T follicular helper cell (primary cell): ENCODE measurements at places on chromosomes 5 and 9.

GRCh38 chr9:68981789-68982188 lies 32.1 kb downstream of the PRKACG start:
- DNase-seq: no peak

GRCh38 chr9:28025186-28025585 lies 451.9 kb upstream of the C9orf72 start:
- no peak for DNase-seq

DNA sequence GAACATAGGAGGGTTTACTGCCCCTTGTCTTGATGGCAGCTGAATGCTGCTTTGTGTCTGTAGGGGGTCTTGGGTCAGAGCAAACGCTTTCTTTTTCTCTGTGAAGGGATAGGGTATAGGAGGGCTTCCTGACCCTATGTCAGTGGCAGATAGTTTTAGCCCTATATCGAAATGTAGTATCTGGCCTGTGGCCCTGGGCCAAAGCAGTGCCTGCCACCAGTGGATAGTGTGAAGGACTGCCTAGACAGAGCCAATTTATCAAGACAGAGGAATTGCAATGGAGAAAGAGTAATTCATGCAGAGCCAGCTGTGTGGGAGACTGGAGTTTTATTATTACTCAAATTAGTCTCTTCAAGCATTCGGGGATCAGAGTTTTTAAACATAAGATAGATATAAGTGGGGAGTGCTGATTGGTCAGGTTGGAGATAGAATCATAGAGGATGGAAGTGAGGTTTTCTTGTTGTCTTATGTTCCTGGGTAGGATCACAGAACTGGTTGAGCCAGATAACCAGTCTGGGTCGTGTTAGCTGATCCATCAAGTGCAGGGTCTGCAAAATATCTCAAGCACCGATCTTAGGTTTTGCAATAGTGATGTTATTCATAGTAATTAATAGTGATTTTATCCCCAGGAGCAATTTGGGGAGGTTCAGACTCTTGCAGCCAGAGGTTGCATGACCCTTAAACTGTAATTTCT lies 178.5 kb downstream of the GDNF start:
- DNase-seq: no peak

DNA sequence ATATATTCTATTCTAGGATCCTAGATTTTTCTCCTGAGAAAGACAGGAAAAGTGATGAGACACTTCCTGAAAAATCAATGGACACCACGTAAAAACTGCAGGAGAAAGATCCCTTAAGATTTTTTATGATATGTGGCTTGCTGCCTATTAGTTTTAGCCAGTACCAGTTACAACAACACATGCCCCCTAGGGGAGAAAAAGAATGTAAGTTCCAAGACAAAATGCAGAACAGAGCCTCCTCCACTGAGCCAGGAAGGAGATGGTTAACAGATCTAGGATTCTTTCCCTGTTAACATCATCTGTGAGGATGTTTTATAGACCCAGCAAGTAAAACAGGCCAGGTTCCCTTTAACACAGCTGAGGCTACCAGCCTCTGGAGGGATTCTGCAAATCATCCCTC lies 574.7 kb downstream of the TLE4 start:
- no peak for DNase-seq

DNA sequence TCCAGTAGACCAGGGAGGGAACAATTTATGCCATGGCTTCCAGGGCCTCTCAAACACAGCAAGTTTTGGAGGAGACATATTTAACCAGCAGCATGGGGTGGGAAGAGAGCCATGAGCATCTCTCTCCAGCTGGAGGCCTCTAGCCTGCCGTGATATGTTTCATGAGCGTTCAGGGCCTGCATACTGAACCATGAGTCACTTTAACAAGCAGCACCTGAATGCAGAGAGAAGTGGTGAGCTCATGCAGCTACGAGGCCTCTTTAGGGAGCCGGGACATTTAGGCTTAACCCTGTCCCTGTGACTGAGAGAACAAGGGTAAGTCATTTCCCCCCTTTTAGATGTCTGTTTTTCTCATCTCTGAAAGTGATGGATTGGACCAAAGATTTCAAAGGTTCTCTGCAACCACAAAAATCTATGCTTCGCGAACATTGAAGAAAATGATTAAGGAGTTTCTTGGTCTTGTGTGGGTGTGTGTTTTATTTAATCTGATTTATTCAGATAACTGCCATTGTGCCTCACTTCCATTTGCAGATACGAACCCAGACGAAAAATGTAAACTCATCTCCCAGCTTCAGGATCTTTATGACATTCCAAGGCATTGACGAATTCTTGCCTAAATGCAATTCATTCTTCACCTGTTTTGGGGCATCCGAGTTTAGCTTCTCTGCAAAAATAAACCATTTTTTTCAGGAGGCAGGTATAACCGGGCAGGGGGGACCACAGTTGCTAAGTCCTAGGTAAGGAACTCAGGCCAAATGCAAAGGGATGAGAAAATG lies 157.0 kb downstream of the GABBR2 start:
- no peak for DNase-seq

DNA sequence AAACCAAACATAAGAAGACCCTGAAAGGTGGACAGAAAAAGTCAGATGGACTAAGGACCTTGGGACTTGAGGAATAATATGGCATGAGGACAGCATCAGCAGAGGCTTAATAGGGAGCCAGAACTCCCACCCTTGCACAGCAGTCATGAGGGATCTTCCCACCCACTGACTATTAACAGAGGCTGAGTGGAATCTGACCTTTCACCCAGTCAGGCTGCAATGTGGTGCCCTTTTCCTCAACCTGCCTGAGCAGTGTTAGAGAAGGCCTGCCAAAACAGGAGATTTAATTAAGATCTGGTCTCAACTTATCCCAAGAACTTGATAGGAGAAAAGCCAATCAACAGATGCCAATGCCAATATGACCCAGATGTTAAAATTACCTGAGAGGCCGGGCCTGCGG lies 481.9 kb downstream of the KDM4C start:
- DNase-seq: no peak

GRCh38 chr5:142048272-142048671 lies 35.4 kb upstream of the GNPDA1 start:
- DNase-seq: no peak

DNA sequence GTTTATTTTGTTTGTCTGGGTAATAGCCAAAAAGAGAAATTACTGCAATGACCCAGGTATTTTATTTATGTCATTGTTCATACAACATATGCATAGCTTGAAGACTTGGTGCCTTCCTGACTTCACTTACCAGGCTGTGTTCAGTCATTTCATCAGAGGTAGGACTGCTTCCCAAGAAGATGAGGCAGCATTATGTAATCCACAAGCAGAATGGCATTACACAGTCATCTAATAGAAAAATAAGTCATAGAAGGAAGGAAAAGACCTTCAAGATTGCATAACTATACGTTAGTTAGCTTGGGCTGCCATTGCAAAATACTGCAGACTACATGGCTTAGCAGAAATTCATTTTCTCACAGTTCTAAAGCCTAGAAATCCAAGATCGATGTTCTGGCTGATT lies 167.5 kb downstream of the NMUR2 start:
- no peak for DNase-seq

- DNase-seq: no peak
These were observed 2.8 kb downstream of the RORB start for GRCh38 chr9:74499770-74500583.
